ENCODE measurements at places on chromosomes 6 and 20.

DNA sequence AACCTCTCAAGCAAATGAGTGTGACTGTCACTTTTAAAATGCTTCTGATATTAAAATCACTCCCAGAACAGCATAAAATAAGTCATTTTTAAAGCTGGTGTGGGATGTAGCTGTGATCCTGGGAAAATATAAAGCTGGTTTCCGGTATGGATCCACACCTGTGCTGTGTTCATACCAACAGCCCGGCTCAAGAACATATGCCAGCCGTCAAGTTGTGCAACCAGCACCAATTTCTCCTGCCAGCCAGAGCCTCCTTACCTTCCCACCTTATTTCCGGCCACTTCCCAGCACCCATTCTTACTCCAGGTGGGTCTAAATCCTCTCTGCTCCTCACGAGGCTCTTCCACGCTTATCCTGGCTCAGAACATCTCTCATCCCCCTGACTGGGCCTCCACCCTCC is 50.9 kb upstream of the RPS6KA2 start:
- DNase-seq = no peak

- peak; percentile 86 for DNase-seq
These were observed 88.1 kb upstream of the STMND1 start for GRCh38 chr6:17013701-17014100.

DNA sequence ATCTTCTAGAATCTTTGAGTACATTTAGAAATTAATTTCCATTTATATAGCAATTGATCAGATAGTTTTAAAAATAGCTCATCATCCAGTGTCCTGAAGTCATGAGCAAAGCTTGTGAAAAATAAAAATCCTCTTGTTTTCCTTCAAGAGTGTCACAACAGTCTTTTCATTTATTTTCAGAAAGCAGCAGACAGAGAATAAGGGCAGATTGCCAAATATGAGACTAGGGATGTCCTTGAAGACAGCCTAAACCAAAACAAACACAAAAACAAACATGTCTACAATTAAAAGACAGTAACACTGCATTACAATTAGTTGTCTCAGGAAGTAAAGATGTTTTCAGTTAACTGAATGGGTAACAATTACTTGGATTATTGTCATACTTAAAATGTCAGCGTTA is 682.8 kb downstream of the TFAP2A start:
- DNase-seq = no peak

DNA sequence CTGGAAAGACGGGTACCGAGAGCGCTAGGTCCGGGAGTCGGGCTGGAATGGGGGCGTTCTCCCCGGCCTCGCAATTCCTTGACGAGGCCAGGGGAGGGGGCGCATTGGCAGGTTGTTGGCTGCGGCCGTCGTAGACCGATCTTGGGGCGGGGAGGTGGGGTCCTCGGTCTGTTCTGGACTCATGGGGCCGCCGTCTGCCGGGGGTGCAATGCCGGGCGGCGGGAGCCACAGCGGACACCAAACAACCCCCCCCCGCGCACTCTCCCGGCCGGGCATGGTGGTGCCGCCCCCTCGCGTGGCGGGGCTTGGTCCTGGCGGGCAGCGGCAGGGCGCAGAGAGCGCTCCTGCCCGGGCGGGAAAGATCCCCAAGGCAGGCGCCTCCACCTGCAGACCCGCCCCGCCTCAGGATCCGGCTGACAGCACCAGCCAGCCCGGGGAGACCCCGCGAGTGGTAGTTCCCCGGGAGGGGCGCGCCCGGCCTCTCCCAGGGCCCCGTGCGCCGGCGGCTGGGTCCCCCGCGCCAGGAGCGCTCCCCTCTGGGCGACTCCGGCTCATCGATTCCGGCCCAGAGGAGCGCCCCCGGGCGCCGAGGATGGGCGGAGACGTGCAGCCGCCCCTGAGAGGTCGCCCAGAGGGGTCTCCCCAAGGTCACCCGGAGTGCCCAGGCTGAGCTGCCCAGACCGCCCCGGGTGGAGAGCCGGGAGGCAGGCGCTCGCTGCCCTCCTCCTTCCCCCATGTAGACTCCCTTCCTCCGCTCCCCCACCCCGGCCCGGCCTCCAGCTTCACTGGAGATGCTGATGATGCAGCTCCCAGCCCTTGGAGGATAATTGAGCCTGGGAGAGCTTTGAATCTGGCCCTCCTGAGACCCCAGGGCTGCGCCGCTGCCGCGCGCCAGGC is 709 bp downstream of the PPP1R16B start:
- DNase-seq = no peak

- DNase-seq = no peak
These were observed 1207.2 kb upstream of the CITED2 start for GRCh38 chr6:140581601-140582000.
